ENCODE measurements at places on chromosomes 7 and 10. TPM values are rescaled to one million over a fixed set of nuclear protein-coding genes. Genes with fewer than 3 reads are reported as not detected.

DNA sequence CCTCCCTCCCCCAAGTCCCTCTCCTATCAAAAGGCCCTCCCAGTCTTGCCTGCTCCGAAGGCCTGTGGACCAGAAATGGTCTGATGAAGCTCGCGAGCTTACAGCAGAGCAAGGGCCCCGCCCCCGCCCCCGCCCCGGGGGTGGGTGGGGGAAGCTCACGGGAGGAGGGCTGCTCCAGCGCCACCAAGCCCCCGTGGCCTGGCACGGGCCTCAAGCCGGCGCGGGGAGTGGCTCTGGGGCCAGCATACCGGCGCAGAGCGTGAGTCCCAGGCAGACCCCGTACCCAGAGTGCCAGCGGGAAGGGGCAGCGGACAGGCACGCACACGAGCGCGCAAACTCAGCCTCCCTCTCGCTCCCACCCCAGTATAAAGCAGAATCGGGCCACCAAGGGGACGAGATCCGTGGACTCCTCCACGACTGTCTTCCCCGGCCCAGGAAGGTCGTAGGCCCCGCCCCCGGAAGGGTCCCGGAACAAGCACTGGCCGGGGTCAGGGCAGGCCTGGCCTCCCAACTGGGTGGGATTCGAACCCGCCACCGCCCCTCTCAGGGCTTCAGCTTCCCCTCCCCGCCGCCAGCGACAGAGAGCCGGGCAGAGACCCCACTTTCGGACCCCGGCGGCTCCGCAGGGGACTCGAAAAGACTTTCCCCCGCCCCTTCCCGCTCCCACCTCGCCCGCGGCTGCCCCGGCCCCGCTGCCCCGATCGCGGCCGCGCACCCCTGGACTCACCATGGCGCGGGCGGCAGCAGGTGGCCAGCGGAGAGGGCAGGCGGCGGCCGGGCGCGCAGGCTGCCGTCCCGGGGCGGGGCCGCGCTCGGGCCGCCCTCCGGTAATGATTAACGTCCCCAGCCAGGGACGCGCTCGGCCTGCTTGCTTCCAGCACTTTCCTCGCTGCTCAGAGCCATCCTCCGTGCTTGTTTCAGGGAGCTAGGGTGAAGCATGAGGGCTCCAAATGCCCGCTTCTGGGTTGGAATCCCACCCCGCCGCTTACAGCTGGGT lies at the start of gene PCBD1:
Gene PCBD1, minus strand, starts transcription at position 762 of the 997 bp plus-strand sequence. Its CDS starts 32 bp downstream, at position 730.
- peak within 1 kb of the TSS; percentile 84 for H3K4me3 ChIP-seq
- peak within 1 kb of the TSS; percentile 100 for H3K27ac ChIP-seq
- no peaks in the 10 kb centered on the region for H3K27me3 ChIP-seq

DNA sequence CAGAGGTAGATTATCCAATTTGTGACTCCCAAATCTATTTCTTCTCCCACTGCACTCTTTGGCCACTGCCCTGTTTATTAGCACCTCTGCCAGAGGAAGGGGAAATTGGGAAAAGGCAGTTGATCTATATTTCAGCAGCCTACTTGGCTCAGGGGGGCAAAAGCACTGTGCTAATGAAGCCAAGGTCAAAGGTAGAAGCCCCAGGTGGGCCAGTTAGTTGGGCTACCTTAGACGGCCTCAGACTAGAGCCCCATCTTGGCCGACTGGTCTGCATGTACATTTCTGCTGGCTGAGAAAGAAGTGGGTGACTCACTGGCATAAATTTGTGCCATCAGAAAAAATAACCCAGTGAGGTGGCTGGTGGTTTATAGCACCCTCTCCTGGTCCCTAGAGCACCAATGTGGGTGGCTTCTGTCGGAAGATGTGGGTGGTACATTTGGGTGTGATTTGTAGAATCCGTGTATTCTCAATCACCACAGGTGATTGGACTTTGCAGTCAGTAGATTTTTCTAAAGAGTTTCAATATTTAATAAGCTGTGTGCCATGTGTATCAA lies 293.3 kb upstream of the MKI67 start:
- no peaks in the 10 kb centered on the region for H3K27me3 ChIP-seq
- no peaks in the 10 kb centered on the region for H3K4me1 ChIP-seq
- no peak overlapping the region for H3K4me3 ChIP-seq
- DNase-seq = no peak
- H3K27ac ChIP-seq = no peak overlapping the region

GRCh38 chr7:657565-658119 lies 68.9 kb upstream of the DNAAF5 start:
- DNase-seq = no peak
- no peaks in the 10 kb centered on the region for H3K36me3 ChIP-seq
- no peak overlapping the region for H3K27ac ChIP-seq
- no peaks in the 10 kb centered on the region for H3K27me3 ChIP-seq
- no peaks in the 10 kb centered on the region for H3K4me1 ChIP-seq

DNA sequence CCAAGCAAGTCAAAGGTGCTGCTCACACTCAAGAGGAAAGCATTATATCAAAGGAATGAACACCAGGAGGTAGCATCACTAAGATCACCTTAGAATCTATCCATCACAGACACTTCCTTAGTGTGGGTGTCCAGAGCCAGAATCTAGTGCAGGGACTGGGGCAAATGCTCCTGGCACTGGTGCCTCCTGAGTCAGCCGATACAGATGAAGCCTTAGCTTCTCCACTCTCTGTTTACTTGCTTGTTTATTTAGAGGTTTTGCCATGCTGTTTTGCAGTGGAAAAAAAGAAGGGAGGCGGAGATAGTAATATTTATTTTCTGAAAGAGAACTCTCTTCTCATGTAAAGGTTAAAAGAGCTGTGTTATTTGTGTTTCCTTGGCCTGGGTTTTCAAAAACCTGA lies 303.1 kb downstream of the WDR11 start:
- no peaks in the 10 kb centered on the region for H3K36me3 ChIP-seq
- no peak overlapping the region for H3K4me3 ChIP-seq
- H3K27me3 ChIP-seq = no peaks in the 10 kb centered on the region
- peaks cover 9% of the 10 kb centered on the region for H3K4me1 ChIP-seq

- no peak overlapping the region for H3K4me3 ChIP-seq
- DNase-seq = no peak
- no peaks in the 10 kb centered on the region for H3K4me1 ChIP-seq
- H3K36me3 ChIP-seq = no peaks in the 10 kb centered on the region
Measured at GRCh38 chr7:141624763-141625162, 73.6 kb downstream of the AGK start.

The ELOVL3 gene
- not detected for total RNA-seq

Measured in right lobe of liver (tissue), 6 donors.